HT-29 (cell line): ENCODE measurements at places on chromosomes 4 and X.

DNA sequence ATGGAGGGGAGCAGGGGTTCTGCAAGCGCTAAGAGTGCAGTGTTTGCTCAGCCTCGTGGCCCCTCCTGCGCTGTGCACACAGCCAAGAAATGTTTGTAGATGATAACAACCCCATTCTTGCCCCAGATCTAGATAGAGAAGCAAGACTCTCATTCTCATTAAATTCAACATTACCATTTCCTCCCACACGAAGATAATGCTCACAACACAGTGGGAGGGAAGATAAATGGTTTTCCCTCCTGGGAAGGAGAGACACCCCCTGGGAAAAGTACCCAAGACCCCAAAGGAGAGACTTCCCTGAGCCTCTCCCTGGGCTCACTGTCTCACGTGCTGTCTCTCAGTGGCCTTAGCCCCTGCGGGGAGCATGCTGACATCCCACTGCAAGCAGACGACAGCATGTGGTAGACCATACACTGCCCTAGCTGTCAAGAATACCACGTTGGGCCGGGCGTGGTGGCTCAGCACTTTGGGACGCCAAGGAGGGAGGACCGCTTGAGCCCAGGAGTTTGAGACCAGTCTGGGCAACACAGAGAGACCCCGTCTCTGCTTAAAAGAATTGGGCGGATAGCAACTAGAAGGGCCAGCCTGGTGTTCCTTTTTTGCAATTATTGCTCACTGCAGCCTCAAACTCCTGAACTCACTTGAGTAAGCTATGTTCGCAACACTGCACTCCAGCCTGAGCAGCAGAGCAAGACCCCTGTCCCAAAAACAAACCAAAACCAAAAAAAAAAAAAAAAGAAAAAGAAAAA is 34.9 kb upstream of the IQSEC2 start:
- DNase-seq = no peak

DNA sequence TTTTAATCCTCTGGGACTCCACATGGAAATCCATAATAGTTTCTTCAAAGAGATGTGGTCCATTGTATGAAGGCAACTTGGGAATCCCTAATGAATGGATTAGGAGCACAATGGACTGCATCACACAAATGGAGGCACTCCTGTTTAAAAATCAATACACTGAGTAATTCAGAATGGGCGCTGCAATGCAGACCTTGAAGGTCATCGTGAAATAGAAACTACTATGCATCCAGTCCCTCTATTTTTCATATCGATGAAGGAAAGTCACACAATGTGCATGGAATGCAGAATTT is 98.8 kb upstream of the EGFL6 start:
- no peak for DNase-seq

- no peak for DNase-seq
Observed at GRCh38 chr4:20192736-20193135, 59.0 kb upstream of the SLIT2 start.

DNA sequence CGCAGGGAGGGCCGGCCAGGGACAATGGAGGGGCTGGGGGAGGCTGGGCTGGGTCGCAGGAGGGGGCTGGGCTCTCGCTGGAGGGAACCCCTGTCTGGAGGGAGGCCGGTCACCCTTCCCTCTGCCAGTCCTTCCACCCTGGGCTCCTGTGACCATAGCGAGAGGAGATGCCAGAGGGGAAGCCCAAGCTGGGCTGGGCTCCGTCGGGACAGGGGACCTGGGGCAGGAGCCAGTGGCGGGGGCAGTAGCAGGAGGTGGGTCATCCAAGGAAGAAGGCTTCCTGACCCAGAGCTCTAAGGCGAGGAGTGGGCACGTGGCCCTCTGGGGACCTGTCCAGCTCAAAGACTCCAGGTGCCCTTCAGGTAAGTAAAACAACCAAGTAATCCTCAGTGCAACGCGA is 16.9 kb downstream of the CTAG1B start:
- DNase-seq = peak; percentile 0

DNA sequence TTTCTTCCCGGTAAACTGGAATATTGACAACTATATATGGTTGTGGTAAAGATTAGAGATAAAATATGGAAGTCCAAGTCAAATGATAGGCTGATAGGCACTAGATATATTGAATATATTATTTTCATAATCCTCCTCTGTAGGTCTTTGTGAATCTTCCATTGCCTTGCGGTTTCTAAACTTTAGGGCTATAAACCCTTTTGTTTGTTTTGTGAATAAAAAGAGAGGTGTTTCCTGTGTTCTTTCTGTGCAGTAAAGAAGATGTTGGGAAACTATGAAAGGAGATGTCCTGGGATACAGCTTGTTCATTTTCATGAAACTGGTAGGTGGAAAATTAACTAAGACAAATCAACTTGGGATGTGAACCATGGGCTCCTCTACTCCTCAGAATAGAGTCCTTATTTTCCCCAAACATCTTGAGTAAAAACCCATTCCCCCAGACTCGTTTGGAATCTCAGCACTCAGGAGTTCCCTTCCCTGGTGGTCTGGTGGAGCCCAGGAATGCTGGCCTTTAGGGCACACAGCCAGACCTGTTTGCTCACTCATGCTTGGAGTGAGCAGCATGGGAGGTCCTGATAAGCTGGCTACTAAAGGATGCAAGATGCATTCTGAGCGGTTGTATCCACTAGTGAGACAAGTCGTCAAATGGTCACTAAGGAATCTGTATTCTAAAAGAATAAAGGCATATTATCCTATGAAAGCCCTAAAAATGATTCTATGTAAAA is 22.2 kb downstream of the PRDM8 start:
- DNase-seq = no peak
